ENCODE measurements at places on chromosomes 7 and 10.
A peak's percentile ranks its signal among the peaks of the same experiment; 100 is the strongest.

DNA sequence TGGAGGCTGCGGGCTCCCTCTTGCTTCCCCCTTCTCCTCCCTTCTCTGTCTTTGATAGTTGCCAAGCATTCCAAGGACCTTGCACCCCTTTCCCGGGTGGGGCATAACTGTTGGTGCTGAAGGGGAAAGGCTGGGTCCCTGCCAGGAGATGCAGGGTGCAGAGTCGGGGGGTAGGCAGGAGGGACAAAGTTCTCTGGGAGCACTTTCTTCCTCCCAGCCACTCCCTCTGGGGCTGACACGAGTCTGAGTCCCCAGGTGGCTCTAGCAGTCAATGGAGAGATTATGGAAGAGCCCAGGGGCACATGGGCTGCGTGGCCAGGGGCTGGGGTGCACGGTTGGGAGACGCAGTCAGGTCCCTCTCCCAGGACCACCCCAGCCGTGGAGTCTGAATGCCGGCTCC, 2.1 kb downstream of the CLDN15 start:
- no peak for DNase-seq

- no peak for DNase-seq
Measured at GRCh38 chr10:69952821-69953221, 99.8 kb upstream of the MACROH2A2 start.

- DNase-seq: peak; percentile 41
Measured at GRCh38 chr10:104274762-104275721, 6.1 kb downstream of the GSTO2 start.

- peak; percentile 60 for DNase-seq
Measured at GRCh38 chr7:29337546-29338116, 143.1 kb downstream of the CHN2 start.

DNA sequence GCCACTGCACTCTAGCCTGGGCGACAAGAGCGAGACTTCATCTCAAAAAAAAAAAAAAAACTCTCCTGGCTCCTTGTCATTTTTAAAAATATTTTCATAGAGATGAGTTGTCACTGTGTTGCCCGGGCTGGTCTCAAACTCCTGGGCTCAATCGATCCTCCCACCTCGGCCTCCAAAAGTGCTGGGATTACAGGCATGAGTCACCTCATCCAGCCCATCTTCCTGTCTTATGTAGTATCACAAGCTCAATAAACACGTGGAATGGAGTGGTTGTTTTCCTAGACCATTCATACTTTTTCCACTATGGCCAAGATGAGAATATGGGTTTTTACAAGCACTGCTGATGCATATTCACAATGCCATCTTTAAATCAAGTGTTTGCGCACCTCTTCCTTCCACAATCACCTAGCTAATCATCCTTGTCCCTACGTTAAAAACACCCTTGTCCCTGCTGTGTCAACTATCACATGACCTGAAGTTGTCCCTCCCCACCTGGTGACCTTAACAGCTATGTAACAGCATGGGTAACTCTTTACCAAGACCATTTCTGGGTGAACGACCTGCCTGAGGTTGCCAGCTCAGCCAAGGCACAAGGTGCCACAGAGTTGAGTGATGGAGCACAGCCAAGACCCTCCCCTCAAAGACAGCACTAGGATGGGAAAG, 21.3 kb downstream of the DLG5 start:
- DNase-seq: no peak

DNA sequence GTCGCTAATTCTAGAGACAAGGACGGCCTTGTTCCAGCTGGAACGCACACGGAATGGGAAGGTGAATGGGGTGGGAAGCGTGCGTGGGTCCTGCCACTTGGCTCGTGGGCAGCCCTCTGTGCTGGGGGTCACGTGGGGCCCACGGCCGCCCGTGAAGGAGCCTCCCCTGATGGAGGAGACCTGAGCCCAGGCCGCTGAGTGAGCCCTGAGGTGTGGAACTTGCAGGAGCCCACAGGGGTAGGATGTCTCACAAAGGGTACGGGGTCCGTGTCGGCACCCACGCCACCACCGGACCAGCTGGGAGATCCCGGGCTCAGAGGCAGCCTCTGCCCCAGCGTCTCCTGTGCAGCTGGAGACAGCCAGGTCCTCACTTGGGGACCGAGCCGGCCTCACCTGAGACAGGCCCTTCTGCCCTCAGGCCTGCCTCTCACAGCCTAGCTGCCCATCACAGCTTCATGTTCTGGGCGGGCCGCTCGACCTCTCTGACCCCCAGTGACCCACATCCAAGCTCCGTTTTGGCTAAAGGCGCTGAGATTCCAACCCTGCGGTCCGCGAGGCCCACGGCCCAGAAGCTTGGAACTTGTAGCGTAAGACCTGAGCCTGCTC, 84.8 kb downstream of the FOXL3 start:
- no peak for DNase-seq

- no peak for DNase-seq
Measured at GRCh38 chr10:124498056-124498455, 36.4 kb downstream of the LHPP start.

- no peak for DNase-seq
Measured at GRCh38 chr7:107854989-107855388, 36.0 kb upstream of the DLD start.

DNA sequence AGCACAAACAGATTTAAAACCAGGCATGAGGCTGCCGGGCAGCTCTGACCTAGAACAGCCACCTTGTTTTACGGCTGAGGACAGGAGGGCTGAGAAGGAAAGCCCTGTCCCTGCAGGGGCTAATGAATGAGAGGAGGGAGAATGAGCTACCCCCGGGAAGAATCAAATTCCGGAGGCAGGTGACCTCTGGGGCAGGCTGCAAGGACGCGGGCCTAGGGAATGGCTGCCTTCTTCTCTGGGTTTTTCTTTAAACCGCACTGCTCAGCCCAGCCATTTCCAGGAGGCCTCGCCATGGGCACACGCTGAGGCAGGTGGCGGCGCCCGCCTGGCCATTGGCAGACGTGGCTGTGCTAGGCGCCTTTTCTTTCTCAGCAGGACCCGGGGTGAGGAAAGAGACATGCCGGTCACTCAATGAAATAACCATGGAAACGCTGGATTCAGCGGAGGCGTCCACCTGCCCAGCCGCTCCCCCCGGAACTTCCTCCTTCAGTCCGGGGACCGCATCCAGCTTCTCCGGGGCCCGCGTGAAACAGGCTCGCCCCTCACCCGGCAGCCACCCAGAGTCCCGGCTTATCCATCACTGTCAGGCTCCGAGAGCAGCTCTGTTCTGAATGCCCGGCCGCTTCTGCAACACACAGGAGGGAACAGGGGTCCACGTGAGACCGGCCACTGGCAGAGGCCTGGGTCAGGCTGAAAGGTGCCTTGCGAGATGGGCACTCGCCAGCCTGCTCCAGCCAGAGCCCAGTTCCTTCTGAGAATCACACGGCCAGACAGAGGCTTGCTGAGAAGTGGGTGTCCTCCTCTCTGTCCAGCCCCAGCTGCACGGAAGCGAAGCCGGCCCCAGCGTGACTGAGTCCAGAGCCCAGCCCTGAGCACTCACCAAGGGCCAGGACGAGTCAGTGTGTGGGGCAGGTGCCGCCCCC, 82.1 kb downstream of the PDGFA start:
- no peak for DNase-seq

DNA sequence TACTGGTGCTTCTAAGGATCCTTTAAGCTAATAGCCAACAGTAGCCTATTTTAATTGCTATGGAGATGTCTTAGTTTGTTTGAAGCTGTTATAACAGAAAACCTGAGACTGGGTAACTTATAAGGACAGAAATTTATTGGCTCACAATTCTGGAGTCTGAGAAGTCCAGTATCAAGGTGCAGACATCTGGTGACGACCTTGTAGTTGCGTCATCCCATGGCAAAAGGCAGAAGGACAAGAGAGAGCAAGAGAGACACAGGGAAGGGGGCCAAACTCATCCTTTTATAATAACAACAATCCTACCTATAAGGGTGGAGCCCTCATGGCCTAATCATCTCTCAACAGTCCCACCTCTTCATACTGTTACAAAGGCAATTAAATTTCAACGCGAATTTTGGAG, 39.1 kb downstream of the NRCAM start:
- no peak for DNase-seq

DNA sequence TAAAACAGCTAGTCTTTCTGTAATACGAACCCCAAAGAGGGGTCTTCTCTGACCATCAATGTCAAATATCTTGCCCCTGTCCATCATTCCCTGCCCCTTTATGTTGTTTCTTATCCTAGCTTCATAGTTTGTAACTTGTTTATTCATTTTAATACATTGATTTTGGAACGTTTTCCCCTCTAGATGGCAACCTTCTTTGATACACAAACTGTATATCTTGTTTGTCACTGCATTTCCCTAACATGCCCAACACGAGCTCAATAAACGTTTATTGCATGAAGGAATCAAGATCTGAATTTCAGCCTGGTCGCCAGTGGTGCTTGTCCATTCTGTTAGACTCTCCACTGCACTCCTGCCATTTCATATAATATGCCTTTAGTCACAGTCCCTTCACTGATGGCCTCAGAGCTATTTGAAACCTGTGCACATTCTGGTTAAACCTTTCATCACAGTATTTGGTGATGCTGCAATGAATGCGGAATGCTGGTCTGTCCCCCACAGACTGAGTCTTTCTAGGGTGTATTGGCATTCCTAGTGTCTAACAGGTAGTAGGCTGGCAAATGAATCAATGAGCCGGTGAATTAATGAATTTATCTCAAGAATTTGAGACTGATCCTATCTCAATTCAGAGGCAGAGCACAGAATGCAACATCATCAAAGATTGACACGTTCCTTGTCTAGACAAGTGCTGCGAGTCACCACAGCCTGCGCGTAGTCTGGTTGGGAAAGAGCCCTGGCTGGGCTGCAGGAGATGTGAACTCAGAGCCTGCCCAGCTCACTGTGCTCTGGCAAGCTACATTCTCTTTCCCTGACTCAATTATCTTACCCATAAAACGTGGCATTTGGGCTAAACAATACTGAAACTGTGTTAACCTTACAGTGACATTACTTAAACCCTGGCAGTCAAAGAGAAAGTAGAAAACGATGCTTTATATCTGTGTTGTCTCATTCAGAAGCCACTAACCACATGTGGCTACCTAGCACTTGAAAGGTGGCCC, 55.2 kb upstream of the FRMD4A start:
- DNase-seq: peak; percentile 8

GRCh38 chr10:56505555-56505954, 144.5 kb upstream of the ZWINT start:
- DNase-seq: no peak

GRCh38 chr7:107528461-107528860, 35.3 kb downstream of the COG5 start:
- no peak for DNase-seq

DNA sequence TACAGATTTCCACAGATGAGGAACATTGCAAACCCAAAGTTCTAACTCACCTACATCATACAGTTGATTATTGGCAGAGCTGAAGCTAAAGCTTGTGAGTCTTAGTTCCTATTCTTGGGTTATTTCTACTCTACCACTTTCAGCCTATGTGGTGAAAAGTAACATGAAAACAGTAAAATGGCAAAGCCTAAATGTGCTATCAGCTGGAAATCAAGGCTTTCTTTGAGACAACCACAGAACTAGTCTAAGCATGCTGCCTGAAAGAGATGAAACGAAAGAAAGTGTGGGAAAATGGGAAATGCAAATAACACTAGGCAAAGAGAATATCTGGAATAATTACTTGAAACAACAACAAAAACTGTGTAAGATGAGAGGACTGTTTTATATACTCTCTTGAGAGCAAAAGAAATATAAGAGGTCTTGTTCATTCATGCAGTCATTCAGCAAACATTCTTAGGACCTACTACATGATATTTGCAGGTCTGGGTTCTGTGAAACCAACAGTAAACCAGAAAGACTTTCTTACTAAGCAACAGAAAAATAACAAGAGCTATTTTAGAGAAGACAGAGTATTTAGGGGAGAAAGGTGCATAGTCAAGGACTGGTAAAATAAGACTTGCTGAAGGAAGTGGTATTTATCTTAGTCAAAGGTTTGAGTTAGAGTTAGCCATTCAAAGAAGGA, 437.1 kb downstream of the HTR7 start:
- no peak for DNase-seq

Data from CD4-positive, alpha-beta T cell treated with Interleukin-17A for 1 hour (primary cell).